AG20443 (cell line): ENCODE measurements at places on chromosomes 3 and 15.

DNA sequence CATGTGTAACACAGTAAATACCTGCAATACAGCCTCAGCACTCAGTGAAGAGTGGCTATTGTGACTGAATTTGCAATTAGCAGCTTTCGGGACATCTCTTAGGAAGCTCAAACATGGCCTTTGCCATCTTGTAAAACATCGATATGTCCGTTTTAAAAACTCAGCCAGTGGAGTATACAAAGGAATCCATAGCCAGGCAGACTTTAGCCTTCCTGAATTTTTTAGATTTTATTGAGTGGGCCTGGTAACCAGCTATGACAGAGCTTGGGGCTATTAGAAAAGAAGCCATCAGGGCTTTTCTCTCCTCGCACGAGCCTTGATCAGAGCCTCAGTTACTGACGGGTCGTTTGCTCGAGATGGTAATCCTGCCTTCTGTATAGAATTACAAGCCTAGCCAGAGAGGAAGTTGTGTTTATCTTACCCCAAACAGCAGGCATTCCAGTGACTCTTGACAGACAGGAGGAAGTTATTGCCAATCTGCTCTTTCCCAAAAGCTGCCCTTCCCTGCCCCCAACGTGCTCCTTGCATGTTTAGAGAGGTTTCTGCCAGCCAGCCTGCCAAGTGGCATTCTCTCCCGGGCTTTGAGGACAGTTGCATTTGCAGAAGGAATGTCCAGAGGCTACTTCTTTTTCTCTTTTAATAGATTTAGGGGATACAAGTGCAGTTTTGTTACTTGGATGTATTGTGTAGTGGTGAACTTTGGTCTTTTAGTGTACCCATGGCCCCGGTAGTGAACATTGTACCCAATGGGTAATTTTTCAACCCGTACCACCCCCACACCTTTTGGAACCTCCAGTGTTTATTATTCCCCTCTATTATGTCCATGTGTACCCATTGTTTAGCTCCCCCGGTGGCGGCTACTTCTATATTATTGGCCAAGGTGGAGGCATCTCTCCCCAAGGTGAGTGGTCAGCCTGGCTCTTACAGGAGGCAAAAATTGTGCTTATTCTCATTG, 40.6 kb downstream of the ITPR1 start:
- no peak for DNase-seq

GRCh38 chr3:152839511-152839910, 4.6 kb downstream of the P2RY1 start:
- no peak for DNase-seq

DNA sequence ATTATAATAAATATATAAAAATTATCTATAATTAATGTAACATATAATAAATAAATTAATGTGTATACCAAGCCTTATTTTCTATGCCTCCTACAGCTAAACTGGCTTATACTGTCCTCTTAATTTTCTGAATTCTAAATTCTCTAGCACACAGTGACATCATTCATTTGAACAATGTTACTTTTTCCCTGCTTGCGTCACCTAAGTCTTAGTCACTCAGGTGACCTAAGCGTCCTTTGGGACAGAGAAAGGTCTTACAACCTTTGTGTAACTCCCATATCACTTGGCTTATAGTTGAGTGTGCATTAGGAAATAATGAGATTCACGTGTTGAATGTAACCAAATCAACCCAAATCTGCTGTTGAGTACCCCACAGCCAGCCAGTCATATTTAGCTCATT, 48.5 kb upstream of the KCNMB2 start:
- DNase-seq, result no peak

GRCh38 chr15:60853109-60853508, 374.2 kb upstream of the ICE2 start:
- DNase-seq, result no peak

DNA sequence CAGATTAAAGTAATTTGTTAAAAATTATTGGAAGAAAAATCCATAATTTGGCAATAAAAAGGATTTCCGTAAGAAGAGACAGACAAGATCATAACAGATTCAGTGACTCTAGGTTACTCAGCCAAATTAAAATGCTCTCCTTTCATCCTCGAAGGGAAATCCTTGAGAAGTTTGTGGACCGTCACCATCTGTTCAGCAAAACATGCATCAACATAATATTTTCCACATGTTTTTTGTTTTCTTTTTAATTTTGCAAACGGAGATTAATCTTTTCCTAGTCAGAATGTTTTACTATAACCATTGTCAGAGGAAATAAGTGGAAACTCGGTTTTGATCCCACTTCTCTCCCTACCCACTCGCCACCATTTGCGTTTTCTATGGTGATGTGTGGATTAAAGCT, 128.3 kb downstream of the TMCO5A start:
- peak; percentile 32 for DNase-seq
